ENCODE measurements at places on chromosomes 5 and 9.

DNA sequence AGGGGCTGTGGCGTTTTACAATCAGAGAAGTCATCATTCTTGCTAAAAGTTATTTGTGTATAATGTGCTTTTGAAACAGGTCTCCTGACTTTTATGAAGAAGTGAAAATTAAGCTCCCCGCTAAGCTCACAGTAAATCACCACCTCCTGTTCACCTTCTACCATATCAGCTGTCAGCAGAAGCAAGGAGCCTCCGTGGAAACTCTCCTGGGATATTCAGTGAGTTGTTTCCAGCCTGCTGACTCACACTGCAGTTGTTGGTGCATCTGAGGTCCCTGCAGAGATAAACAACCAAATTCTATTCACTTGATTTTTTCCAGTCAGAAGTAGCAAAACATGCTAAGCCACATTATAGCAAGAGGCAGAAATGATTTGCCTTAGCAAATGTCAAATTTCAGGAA is 156.7 kb downstream of the DOCK8 start:
- no peak for DNase-seq

DNA sequence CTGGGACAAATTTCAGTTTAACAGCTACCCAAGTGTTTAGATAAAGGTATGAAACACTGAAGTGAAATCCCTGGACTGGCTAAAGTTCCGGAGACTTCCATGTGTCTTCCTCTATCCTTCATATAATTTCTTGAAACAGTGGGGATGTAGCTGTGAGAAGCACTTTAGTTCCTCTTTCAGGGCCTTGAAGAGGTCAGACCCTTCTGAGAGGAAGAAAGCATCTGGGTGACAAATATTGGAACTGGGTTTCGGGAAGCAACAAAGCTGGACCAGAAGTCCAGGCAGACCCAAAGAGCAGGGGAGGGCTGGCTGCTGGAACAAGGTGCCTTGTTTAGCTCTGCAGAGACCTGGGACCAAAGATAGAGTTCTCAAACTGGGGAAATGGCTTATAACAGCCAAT is 75.4 kb upstream of the ZFAND5 start:
- DNase-seq: no peak

- peak; percentile 88 for DNase-seq
These were observed 33.2 kb downstream of the SHB start for GRCh38 chr9:38035873-38036272.

- no peak for DNase-seq
These were observed 699 bp downstream of the AKNA start for GRCh38 chr9:114386886-114387679.

GRCh38 chr9:13555989-13556500 is 276.6 kb upstream of the MPDZ start:
- DNase-seq: no peak

DNA sequence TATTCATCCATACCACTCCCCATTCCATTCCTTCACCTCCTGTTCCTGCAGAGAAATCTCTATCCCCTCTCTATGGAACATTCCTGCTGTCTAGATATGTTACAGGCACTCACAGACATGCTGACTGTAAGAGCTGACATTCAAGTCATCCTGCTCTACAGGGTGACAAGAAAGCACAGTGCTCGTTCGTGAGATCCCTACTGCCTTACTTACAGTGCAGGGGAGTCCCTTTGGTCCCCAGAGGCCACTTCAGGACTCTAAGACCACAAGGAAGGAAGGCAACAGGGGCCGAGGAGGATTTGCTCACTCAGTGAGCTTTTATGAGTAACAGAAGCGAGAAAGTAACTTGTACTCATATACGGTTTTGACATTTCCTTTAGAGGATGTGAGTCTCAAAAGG is 110.5 kb downstream of the GAS1 start:
- no peak for DNase-seq

DNA sequence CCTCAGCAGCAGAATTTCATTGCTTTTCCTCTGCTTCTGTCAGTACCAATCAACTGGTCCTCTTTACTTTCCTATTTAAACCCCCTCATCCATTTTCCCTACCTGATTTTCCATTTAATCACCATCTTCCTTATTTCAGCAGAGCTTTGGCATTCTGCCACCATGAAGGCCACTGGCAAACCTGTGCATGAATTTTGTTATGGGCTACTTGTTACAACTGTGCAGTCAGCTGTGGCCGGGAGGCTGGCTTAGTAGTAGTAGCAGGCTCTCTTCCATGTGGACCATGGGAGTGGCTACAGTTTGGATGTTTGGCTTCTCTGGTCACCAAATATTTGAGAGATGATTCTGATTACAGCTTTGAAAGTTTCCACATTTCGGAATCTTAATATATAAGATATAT is 976.6 kb upstream of the SEMA6A start:
- no peak for DNase-seq

DNA sequence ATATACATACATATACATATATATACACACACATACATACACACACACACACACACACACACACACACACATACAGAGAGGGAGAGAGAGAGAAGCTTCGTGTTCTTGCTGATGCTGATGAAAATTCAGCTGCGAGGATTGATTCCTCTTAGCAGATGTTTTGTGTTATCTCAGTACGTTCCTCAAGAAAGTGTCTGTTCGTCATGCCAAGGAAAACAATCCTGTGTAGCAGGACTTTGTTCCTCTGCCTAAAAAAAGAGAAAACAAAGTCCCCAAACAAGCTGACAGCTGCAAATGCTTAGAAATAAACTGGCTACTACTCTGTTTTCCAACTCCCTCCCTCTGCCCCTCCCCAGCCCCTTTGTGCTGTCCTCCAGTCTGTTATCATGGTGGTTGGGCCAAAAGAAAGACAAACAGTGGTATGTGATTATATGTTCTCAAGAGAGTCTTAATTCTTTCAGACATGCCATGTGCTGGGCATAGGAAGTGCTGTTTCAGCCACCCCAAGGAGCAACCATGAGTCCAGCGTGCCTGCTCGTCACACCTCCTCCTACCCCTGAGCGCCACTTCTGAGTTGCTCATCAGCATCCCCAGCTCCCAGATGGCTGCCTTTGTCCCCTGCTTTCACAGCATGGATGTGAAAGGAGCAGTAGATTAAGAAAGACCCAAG is 71.5 kb upstream of the EQTN start:
- peak; percentile 68 for DNase-seq

DNA sequence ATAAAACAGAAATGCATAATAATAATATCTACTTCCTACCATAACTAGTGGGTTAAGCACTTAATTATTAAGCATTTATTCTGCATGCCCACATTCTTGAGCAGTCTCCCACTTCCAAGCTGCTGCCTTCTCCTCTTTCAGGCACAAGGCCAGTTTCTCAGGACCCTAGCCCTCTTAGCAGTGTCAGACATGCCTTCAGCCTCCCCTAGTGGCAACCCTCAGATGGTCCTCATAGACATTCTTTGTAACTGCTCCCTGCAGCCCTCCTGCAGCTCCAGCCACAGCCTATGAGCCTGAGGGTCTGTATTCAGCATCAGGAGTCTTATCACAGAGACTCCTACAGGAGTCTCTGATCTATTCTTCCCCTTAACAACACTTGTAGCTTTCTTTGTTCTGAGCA is 3.9 kb downstream of the IL9 start:
- no peak for DNase-seq

- DNase-seq: no peak
These were observed 247.3 kb downstream of the PDZD2 start for GRCh38 chr5:31886206-31886605.

DNA sequence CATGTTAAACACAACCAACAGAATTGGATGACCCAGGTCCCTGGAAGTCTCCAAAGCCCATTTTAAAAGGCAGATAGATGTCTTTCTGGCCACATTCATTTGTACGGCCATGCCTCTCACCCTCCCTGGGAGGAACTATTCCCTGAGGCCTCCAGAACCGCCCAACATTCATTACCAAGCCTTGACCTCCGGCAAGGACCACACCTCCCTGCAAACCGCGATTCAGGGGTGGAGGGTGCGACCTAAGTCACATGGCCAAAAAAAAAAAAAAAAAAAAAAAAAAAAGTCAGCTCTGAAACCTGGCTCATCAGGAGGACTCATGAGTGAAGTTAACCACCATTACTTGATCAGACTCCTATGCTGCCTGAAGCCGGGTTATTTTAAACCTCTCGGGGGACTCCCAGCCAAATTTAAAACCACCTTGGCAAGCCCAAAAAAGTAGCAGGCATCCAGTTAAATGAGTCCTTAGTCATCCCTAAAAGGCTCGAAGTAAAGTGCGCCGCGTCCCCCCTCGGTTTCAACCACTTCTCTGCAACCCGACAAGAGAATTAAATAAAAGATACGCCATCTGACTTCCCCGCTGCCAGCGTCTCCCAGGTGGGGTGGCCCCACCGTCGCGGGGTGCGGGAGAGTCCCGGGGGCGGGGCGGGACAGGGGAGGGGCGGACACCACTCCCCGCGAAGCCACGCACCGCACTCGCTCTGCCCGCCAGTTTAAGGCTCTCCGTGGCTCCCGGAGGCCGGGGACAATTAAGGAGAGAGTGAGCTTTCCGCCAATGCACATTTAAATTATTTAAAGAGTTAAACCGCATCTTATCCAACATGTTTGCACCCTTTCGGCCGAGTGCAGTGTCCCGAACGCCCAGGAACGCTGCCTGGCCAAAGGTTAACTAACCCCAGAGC is 2.3 kb downstream of the KLF9 start:
- no peak for DNase-seq

DNA sequence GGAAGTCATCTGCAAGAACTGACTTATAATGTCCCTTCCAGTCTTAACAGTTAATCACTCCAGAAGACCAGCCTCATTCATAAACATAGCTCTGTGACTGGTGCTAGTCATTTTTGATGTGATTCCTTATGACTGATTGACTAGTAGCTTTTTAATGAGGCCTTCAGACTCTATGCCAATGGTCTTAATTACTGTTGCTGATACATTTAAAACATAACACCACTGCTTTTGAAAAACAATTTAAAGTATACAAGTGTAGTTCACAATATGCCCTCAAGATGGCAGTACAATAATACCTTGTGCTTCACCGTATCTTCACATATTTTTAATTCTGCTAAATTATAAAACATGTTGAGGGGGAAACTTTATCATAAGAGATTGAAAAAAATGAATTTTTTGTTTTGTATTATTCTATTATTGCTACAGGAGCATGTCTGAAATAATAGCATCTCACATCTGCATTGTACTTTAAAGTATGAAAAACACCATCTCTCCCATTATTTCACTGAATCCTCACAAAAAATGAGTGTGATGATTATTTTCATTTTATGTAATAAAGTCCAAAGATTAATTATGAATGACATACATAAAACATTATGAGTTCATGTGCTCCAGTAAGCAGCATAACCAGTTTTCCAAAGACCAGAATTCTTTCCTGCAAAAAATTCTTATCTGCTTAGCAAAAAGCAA is 55.2 kb upstream of the SHISAL2B start:
- DNase-seq: peak; percentile 23

DNA sequence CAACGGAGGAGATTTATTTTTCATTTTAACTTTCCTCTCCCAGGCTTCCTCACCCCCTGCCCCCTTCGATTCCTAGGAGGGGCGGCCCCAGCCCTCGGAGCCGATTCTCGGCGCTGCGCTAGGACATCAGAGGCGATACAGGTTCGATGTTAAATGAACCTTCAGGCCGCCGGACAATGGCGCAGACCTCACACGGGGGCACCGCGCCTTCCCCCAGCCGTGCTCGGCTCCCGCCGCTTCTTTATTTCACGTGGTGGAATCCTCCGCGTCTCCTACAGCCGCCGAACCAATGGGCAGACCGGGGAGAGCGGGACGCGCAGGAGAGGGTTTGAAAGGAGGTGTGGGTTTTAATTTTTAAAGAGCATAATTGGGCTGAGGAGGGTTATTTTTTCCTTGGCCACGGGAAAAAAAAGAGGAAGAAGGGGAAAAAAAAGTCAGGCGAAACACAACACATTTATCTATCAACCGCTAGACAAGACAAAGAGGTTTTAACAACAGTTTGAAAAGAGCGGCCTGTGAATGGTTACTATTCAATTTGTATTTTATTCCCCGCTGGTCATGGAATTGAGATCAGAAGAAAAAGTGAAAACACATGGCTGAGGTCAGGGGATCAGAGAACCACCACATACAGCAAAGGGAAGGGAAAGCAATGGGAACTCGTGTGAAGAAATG is 126.8 kb downstream of the TMEM174 start:
- peak; percentile 62 for DNase-seq

GRCh38 chr9:101485924-101486692 is 47.5 kb upstream of the RNF20 start:
- peak; percentile 37 for DNase-seq

DNA sequence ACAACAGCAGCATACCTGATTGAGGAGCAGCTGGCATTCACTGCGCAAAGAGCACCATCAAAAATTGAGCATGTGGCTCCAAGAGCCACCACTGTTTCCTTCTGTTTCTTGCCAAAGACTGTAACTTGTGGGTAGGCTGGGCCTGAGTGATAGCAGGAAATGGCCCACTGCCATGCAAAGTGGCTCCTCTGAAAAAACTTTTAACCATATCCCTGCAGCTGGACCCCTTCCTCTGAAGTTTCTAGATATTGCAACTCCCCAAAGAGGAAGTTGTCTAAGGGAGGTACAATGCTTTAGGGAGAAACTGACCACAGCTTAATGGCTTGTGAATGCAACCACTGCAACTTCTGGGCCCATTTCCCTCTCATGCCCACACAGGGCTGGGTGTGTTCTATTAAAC is 355.4 kb upstream of the PDE4D start:
- no peak for DNase-seq

DNA sequence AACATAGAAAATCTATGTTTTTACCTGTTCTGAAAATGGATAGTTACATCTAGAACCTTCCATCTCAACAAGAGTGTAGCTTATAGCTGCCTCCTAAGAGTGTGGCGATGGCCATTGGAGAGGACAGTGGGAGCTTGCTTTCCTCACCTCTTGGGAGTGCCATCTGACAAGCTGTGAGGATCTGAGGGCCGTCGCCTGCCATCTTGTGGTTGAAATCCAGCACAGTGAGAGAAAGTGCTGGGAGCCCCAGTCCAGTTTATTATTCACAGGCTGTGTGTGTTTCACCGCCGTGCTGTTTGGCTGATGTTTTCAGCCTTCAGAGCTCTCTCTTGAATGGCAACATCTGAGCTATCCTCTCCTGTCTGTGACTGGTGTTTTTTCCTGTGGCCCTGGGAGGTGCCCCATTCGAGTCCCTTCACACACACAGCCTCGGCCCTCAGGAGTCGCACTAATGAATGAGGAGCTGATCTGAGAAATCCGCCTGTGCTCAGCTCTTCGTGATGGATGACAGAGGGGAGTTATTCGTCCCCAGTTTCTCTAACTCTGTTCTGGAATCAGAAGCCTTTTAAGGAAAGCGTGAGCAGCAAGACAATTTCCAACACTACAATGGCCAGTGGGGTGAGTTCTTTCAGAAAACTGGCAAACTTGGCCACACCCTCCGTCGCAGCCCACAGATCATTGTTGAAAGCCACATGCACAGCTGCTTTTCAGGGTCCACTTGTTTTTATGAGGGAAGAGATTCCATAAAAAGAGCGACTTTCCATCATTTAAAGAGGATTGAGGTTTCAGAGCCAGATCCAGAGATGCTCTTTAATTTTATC is 170.3 kb downstream of the PDZD2 start:
- DNase-seq: peak; percentile 76

All from fibroblast of skin of abdomen (primary cell).